AG04450 (cell line): ENCODE measurements at places on chromosomes 1 and 21. TPM values are rescaled to one million over a fixed set of nuclear protein-coding genes. Genes with fewer than 3 reads are reported as not detected.

GRCh38 chr1:228334954-228335353 is 71.7 kb downstream of the TRIM11 start:
- DNase-seq: no peak

GRCh38 chr1:155499263-155499662 is 63.3 kb downstream of the ASH1L start:
- no peak for DNase-seq

DNA sequence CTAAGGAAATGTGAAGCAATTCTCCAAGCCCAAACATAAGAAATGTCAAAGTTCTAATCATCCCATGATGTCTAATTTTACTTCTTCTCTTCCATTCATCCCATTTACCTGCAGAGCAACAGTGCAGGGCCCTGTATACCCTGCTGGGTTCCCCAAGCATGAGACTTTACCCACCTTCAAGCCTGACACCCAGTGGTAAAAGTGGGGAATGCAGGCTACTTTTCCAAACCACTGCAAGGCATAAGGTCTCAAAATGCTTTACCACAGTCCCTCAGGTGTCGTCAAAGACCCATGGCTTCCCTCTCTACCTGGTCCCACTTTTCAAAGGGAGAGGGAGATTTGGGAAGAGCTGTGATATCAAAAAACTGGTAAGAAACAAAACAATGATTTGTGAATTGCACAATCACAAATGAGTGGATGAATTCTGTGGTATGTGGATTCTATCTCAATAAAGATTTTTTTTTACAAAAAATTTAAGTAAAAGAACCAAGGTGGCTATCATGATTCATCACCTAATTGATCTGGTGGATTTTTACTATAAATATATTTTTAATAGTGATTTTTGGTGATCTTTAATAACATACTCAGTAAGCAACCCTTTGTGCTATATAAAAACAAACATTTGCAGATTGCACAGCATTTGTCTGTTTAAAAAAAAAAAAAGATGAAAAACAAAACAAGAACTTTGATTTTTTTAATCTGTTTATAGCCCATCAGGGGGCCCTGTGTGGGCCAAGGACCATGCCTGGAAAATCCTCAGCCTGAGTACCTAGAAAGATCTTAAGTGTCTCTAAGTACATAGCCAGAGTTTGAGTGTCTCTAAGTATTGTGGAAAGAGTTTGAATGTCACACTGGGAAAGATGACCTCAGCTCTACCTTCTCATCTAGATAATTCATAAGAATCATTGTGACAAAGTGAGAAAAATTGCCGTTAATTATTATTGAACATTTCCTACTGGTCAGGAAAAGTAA is 73.1 kb upstream of the GJB5 start:
- DNase-seq: peak; percentile 4

DNA sequence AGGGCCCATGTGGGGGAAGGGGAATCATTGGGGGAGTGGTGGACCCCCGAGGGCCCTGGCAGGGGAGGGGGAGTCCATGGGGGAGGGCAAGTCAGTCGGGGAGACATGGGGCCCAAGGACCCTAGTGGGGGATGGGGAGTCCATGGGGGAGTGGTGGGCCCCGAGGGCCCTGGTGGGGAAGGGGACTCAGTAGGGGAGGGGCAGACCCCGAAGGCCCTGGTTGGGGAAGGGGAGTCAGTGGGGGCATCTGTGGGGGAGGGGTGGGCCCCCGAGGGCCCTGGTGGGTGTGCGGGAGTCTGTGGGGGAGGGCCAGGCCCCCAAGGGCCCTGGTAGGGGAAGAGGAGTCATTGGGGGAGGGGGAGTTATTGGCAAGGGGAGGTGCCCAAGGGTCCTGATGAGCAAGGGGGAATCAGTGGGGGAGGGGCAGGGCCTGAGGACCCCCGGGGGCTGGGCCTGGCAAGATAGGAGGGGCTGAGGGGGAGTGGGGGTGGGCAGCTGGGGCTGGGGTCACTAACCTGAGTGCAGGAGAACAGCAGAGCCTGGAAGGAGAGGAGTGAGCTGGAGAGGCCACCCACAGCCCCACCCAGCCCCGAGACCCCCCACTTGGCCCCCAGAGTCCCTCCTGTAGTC is 2.1 kb downstream of the MXRA8 start:
- no peak for DNase-seq

WNT4 gene
- not detected in 2 replicates for polyA plus RNA-seq

VWA5B1 gene
- not detected in 2 replicates for polyA plus RNA-seq

- peak; percentile 59 for DNase-seq
Observed at GRCh38 chr1:35202048-35202719, 9.2 kb upstream of the SFPQ start.

DNA sequence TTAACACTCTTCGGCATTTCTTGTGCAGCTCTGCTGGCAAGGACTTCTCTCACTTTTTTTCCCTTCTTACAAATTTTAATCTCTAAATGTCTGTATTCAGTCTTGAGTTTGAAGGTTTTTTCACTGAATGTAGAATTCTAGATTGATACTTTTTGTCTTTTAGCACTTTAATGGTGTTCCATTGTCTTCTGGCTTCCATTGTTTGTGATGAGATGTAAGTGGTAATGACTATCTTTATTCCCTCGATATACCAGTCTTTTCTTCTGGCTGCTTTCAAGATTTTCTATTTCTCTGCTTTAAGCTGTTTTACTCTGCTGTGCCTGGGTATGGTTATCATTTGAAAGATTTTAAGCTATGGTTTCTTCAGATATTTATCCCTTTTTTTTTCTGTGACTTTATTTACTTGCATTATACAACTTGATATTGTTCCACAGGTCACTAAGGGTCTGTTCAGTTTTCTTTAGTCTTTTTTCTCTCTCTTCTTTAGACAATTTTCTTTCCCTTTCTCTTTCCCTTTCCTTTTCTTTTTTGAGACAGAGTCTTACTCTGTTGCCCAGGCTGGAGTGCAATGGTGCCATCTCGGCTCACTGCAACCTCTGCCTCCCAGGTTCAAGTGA is 35.8 kb downstream of the DYRK1A start:
- no peak for DNase-seq

DNA sequence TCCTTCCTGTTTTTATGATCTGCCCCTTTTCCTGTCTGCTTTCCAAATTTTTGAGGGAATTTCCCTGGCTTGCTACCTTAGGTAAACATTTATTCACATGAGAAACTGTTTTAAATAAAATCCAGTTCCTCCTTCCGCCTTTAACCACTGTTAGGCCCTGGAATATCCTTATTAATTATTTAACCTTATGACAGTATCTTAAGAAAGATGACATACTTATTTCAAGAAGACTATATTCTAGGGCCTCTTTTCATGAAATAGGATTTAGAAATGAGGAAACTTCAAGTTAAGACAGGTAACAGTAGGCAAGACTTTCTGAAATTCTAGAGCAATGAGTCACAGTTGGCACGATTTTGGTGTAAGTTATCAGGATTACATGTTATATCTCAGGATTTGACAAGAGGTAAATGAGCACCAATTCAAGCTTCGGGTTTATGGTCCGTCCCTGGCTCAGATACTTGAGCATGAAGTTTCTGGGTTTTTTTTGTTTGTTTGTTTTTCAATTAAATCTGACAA is 2.0 kb upstream of the TNFSF18 start:
- DNase-seq: no peak
